ENCODE measurements at places on chromosomes 7 and 10. TPM values are rescaled to one million over a fixed set of nuclear protein-coding genes. Genes with fewer than 3 reads are reported as not detected.

Gene CYP3A4
- total RNA-seq, result 1.7 TPM

Gene CFAP46
- total RNA-seq, result not detected

Gene CYP3A7
- not detected for total RNA-seq

Gene BHLHA15
- total RNA-seq, result not detected

Gene WIPF3
- total RNA-seq, result 1.3 TPM

Measured in stomach (tissue), 19 donors.